Activated CD8-positive, alpha-beta memory T cell treated with anti-CD3 and anti-CD28 coated beads, Interleukin-2, amount 10 ng/mL, durations not matched to agents 7 days and 5 days (primary cell): ENCODE measurements at places on chromosomes 6 and 20. TPM values are rescaled to one million over a fixed set of nuclear protein-coding genes. Genes with fewer than 3 reads are reported as not detected.

DNA sequence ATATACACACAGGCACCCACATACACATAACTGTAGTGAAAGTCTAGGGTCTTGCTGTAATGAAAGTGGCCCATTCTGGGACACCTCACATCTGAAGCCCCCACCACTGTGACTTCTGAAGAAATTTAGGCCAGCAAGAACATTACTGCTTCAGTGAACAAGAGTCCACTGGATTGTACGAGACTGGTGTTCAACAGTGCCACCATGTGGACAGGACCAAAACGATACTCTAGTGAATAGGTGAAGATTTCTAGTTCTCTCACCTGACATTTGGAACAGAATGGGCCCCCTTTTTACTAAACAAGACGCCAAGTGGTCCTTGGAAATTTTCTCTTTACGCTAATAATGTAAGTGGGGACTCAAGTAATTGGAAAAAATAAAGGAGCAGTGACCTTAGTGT is 156.9 kb downstream of the MAFB start:
- DNase-seq, result no peak

DNA sequence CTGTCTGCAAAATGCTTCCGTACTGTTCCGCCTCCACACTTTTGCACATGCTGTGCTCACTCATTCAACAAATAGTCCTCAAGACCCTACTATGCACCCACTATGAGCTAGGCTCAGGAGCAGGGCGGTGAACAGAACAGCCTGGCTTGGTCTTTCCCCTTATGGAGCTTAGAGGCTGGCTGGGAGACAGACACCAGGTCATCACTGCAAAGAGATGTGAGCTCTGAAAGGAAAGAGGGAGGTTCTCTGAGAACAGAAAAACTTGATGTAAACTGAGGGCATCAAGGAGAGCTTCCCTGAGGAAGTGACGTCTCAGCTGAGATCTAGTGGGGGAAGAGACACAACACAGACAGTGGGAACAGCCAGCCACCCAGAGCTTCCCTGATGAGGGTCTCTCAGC is 31.0 kb upstream of the TGM2 start:
- no peak for DNase-seq

DNA sequence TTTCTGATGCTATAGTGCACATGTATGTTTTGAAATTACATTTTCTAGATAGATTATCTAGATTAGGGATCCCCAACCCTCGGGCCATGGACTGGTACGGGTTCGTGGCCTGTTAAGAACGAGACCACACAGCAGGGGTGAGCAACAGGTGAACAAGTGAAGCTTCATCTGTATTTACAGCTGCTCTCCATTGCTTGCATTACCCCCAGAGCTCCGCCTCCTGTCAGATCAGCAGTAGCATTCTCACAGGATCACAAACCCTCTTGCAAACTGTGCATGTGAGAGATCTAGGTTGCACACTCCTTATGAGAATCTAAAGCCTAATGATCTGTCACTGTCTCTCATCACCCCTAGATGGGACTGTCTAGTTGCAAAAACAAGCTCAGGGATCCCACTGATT is 10.4 kb downstream of the CEP57L1 start:
- no peak for DNase-seq

DNA sequence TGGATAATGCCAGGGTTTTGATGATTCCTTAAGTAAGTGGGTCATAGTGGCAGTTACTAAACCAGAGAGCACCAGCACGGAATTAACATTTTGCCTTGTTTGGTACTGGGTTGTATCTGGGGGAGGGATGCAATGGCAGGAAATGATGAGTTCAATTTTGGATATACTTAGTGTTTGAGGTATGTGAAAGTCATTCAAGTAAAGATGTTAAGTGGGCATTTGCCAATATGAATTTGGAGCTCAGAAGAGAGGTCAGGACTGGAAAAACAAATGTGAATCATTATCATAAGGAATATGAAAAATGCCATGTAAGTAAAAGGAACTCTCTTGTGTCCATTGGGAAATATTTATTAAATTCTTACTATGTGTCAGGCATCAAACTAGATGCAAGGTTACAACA is 6.2 kb downstream of the PXT1 start:
- no peak for DNase-seq

GRCh38 chr6:54516321-54516720 is 208.1 kb downstream of the TINAG start:
- no peak for DNase-seq

DNA sequence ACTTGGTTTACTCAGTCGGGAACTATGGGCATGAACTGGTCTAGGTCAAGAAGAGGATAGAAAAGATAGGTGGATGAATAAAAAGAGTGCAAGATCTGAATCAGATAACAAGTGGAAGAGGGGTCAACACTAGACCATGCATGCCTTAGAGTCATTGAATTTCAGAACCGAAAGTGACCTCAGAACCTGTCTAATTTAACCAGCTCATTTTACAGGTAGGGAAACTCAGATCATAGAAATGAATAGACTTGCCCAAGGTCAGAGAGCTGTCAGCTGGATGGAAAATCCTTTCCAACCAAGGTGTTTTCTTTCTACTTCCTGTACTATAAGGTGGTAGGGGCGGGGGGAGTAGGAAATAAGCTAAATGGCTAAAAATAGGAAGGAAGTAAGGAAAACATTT is 121.4 kb upstream of the ADGRF1 start:
- DNase-seq, result no peak

DNA sequence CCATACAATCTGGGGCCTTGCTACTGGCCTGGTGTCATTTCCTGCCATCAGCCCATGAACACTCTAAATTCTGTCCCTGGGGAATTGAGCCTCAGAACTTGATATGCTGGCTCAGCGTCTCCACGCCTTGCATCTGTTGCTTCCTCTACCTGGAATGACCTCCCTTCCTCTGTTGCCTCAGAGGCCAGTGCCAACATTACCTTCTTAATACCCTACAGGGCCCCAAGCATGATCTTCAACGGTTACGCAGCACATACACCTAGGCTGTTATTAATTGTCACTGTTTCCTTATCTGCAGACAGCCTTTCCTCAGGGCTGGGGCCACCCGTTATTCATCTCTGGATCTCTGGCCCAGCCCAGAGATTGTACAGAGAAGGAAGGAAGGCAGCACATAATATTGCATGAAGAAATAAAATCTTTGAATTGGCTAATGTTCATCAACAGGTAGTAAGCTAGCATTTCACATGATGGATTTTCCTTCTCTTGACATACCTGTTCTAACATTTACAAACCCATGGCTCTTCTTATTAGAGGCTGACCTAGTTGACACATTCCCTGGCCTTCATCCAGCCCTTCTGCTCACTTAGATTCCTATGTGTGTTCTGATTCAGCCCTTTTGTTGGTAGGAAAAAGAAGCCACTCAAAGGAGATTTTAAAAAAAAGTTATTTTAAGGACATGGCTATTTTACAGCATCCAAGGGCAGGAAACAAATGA is 8.4 kb upstream of the RNF182 start:
- DNase-seq, result no peak

GRCh38 chr20:2305479-2305878 is 9.7 kb downstream of the TGM3 start:
- no peak for DNase-seq

GRCh38 chr6:12614456-12614855 is 102.1 kb upstream of the PHACTR1 start:
- no peak for DNase-seq

DNA sequence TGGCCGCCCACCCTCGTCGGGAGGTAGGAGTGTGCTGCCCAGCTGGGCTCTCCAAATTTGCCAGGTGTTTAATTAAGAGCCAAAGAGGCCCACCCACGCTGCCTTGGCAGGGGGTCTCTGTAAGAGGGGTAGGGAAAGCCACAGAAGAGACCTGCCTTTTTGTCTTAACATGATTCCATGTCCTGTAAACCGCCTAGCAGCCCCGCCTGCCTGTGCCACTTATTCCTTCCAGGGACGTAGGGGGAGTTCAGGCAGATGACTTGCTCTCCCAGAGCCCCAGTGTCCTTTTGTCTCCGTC is 2.1 kb downstream of the FAM210B start:
- DNase-seq, result no peak

GRCh38 chr6:103264020-103264419 is 1595.7 kb downstream of the HACE1 start:
- DNase-seq, result no peak

GRCh38 chr6:6823568-6824224 is 235.2 kb downstream of the LY86 start:
- no peak for DNase-seq

DNA sequence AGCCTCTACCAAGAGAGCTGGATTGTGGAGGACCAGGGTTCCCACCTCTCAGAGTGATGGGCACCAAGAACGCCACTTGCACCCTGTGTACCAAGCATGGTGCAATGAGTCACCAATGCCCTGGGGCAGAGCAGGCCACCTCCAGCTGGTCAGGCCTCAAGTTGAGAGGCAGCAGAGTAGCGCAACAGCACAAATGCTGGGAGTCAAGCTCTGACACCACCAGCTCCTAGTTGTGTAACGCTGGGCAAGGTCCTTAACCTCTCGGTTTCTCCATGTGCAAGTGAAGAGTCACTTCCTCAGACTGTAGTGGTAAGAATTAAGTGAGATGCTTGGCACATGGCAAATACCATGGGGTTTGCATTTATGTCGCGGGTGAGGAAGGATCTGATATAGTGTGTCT is 25.6 kb downstream of the GFOD1 start:
- DNase-seq, result no peak

GRCh38 chr20:36197271-36197670 is 39.0 kb upstream of the AAR2 start:
- DNase-seq, result no peak

DNA sequence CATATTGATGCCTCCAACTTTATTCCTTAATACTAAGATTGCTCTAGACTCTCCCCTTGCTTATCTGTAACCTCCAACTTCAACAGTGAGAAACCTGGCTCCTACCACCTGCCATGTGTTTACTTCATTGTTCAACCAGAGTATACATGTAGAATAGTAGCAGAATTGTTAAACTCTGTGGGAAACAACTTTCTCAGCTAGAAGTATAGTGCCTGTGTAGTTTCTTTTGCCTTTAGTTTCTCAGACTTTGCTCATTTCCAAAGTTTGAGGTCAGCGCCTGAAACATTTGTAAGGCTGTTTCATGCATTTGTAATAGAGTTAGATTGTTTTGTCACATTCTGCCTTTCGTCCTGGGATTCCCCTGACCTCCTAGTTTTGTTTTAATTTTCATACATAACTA is 34.9 kb upstream of the HECA start:
- no peak for DNase-seq

DNA sequence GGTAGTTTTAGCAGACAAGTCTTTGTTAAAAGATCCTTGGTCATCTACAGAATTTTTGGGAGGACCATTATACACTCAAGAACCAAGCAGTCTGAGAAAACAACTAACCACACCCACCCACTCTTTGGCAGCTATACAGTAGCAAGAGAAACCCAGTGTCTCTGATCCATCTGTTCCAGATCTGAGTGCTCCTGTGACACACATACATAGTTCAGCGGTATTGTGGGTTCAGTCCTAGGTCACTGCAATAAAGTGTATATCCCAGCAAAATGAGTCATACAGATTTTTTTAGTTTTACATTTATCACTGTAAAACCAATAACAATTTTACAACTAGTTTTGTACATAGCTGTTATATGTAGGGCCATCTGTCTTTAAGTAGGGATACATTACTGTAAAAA is 47.4 kb upstream of the PAK5 start:
- DNase-seq, result no peak

GRCh38 chr20:2327620-2328555 is 32.1 kb downstream of the TGM3 start:
- no peak for DNase-seq

CD109 gene
- total RNA-seq, result 1.7 TPM

MYBL2 gene
- 114 TPM for total RNA-seq

DPPA5 gene
- total RNA-seq, result not detected

TSPO2 gene
- not detected for total RNA-seq

CST5 gene
- total RNA-seq, result not detected
